ENCODE measurements at places on chromosomes 13 and 19.

DNA sequence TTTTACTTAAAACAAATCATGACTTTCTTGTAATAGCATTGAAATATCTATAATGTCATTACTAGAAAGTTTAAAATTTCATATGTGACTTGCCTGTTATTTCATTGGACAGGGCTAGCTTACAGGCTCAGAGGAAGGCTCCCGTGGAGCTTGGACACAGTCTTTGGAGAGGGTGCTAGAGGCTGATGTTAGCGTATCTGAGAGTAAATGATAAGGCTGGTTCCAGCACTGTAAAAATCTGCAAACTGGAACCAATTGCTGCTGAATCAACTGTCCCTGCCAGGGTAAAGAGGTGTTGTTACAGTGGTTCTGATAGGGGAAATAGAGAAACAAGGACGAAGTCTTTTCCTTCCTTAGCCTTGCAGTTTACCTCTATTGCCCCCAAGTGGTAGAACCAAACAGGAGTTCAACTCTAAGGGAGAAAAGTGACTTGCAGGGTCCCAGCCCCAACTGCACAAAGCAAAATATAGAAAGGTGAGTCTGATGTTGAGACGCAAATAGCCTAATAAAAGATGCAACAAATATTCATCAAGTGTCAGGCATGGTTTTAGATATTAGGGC lies 901.7 kb downstream of the DIAPH3 start:
- no peak for DNase-seq

GRCh38 chr19:16001481-16002312 lies 52.9 kb downstream of the OR10H4 start:
- no peak for DNase-seq

DNA sequence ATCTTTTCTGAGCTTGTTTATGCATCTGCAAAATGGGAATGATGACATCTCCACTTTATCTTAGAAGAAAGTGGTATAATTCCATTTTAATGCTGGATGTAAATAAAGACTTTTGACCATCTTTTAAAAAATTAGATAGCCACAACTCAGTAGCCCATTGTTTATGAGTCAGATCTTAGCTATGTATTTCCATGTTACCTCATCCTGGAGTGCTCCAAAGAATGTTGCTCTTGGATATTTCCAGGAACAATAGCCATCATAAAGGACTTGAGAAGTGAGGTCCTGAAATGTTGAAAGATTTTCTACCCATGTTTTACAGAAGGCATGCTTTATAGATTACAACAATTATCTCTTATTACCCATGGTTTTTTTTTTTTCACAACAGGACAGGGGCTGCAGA lies 229.3 kb upstream of the EDNRB start:
- DNase-seq = no peak

GRCh38 chr13:48532256-48532505 lies 699 bp downstream of the RCBTB2 start:
- DNase-seq = no peak

DNA sequence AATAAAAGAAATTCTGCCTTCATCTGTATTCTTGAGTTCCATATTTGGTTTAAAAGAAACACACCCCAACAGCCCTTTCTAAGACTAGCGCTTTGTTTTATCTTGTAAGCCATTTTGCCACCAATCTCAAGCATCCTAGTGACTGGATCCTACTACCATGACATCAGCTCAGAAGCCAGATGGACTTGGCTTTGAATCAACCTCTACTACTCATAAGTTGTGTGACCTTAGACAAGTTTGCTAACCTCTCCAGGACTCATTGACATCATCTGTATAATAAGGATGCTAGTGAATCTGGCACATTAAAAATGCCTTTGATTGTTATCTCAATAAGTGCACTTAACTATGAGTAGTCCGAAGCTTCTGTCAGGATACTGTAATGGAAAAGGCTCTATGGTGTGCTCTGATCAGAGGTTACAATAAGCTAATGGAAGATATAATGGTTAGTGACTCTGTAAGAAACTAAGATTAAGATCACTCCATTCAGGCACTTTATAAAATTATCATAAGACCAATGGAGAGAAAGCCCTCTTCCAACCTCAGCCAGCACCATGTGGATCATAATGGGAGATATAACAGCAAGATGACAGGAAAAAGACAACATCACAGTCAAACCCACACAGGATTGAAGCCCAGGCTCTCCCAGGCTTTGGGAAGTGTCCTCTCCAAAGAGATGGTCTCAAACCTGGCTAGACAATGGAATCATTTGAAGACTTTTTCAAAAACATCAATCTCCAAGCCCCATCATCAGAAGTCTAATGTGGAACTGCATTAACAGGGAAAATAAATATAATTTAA lies 180.6 kb upstream of the MIR17HG start:
- DNase-seq = no peak

- DNase-seq = no peak
These were observed 78.0 kb downstream of the STARD13 start for GRCh38 chr13:33207615-33207961.

DNA sequence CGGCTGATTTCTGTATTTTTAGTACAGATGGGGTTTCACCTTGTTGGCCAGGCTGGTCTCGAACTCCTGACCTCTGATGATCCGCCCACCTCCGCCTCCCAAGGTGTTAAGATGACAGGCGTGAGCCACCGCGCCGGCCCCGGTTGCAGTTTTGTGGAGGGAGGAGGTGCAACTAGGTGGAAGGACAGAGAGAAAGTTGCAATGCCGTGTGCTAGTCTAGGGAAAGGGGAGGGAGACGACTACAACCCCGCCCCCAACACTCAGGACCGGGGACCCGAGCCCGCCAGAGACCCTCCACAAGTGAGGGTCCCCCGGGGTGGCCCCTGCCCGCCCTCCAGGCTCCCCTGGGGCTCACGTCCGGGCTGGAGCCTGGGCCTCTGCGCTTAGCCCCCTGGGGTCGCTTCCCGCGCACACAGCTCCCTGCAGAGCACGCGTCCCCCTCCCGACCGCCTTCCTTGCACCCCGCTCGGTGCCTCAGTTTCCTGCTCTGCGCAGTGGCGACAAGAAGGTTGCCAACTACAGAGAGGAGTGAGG lies 1.2 kb upstream of the ARID3A start:
- DNase-seq = no peak

- DNase-seq = no peak
These were observed 1.0 kb downstream of the ZNF420 start for GRCh38 chr19:37079238-37079637.

- peak; percentile 84 for DNase-seq
These were observed at the start of gene ZFP36 for GRCh38 chr19:39406656-39407409. TSS of gene ZFP36 (plus strand) at chr19:39406847. CDS start at chr19:39406905, 58 bp downstream.

- no peak for DNase-seq
These were observed 13.6 kb downstream of the MBNL2 start for GRCh38 chr13:97235549-97236231.

DNA sequence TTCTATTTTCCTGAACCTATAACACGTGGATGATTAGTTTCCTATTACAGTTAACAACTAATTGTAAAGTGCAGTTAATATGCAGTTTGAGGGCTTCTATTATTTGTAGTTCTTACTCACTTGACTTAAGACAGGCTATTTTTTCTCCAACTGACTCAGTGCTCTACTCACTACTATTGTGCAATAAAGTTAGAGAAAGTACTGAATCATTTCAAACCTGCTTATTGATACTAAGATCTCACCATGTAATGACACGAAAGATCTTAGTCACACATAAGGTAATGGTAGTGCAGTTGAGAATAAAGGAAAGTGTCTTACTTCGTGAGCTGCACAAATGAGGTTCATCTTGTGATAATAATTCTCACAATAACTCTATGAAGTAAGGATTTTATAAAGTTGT lies 22.8 kb upstream of the ITM2B start:
- DNase-seq = no peak

GRCh38 chr13:114118086-114118485 lies 14.3 kb downstream of the RASA3 start:
- no peak for DNase-seq

DNA sequence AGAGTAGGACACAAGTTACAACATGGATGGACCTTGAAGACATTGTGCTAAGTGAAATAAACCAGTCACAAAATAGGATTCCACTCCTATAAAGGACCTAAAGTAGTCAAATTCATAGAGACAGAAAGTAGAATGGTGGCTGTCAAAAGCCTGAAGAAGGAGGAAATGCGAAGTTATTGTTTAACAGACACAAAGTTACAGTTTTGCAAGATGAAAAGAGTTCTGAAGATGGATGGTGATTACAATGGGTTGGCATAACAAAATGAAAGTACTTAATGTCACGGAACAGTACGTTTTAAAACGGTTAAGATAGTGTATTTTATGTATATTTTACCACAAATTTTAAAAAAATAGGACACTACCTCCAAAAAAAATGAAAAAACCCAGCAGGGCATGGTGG lies 34.8 kb downstream of the FOXO1 start:
- DNase-seq = no peak

- DNase-seq = no peak
These were observed 36.6 kb upstream of the OXGR1 start for GRCh38 chr13:97030705-97031452.

DNA sequence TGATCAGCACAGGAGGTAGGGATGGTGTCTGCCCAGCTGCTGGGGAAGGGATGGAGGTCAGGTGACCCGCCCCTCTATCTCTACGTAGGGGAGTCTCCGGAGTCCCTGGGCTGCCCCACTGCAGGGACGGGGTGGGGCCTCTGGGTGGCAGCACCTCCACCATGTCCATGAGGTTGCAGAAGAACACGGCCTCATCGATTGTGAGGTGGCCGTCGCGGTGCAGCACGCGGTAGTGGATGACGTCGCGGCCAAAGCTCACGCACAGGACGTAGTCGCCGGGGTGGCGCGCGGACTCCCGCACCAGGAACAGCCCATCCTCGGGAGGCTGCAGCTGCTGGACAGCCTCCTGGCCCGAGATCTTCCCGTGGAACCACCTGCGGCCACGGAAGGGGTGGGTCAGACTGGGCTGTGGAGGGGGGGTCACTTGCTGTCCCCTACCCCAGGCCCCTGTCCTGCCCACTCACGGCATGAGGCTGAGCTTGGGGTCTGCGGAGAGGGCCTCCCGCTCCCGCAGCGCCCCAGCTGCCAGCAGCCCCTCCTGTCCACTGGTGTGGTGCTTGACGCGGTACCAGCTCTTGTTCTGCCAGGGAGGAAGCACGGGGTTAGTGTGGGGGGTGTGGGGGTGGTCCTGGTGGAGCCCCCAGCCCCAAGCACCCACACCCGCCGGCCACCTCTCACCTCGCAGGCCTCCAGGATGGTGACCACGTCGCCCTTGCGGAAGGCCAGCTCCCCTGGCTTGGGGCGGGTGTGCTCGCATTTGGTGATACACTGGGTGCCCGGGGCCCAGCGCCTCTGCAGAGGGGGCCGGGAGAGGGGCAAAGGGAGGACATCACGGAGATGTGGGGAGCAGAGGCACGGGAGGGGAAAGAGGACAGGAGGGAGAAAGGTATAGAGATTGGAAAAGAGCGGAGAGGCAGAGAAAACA lies 2.3 kb downstream of the MATK start:
- DNase-seq = no peak

GRCh38 chr19:2270157-2270422 lies 11.9 kb downstream of the PEAK3 start:
- DNase-seq = no peak

DNA sequence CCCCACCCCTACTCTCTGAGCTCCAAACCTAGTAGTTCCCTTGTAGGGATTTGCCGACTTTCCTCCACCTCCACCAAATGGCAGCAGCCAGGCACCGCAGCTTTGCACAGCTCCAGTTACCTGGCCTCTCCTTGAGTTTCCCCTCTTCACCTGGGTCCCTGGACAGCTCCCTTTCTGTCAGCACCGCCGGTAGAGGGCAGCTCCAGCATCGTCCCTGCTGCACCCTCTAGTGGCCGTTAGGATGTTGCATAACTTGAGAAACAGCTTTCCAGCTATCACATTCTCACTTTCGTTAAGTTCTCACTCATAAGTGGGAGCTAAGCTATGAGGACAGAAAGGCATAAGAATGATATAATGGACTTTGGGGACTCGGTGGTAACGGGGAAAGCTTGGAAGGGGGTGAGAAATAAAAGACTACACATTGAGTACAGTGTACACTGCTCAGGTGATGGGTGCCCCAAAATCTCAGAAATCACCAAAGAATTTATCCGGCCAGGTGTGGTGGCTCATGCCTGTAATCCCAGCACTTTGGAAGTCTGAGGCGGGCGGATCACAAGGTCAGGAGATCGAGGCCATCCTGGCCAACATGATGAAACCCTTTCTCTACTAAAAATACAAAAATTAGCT lies 60.4 kb upstream of the OLFM4 start:
- DNase-seq = peak; percentile 24

DNA sequence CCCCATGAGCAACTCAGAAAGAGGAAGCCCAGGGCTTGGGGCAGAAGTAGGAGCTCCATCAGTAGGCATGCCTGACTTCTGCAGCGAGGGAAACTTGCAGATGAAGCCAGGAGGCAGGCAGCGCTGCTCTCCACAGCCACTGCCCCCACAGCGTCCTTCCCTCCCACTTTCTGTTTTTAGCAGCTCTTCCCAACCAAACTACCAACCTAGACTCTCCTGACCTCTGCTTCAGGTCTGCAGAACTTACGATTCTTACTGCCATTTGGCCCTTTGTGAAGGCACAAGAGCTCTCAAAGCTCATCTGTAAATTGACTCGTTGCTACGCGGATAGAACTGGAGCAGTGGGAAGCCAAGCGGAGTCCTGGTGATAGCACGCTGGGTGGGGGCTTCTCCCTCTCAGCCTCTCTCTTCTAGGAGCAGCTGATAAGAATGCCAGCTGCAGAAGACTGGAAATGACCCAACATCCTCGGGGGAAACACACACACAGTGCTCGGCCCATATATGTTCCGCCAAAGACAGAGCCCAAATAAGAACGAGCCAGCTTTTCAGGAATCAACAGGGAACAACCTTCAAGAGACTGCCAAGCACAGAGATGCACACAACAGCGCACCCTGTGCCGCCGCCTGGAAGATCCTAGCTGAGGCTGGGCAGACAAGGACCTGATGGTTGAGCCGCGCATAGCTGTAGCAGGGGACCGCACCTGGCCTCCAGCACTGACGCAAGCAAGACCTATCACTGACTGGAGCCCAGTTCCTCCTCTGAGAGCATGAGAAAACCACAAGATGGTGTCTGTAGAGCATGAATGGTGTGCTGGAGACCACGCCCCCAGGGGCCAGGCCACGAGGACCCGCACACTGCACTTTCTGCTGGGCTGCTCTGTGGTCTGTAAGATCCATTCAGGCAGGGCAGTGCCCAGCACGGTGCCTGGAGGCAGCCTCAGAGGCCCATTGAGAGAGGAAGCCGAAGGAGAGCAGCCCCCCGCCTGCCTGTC lies 15.9 kb upstream of the SLC35E1 start:
- no peak for DNase-seq

DNA sequence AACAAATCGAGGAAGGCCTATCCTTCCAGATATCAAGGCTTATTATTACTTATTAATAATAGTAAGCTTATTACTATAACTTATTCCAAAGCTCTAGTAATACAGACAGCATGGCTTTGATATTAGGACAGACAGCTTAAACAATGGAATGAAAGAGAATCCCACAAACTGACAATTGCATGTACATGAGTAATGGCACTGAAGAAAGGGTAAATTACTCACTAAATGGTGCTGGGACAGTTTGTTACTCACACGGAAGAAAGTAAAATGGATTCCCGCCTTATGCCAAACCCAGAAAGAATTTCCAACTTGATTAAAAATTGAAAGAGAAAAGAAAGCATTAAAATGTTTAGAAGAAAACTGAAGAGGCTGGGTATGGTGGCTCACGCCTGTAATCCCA lies 60.3 kb downstream of the MIPEP start:
- no peak for DNase-seq
